ENCODE measurements at places on chromosomes 7 and 10. TPM values are rescaled to one million over a fixed set of nuclear protein-coding genes. Genes with fewer than 3 reads are reported as not detected.

DNA sequence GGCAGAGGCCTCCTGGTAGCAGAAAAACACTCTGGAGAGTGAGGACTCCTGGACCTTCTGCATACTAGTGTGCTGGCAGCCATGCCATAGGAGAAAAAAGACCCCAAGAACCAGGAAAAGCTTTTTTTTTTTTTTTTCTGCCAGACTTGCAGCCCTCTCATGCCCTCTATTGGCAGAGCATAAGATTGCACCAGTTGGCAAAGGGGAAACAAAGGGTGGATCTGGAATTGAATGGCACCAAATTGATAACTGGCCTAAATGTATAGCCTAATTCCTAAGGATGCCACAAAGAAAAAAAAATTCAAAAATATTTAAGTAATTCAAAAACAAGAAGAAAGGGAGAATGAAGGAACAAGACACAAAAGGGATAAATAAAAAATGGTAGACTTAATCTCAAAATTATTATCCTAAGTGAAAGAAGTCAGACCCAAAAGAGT lies 112.5 kb upstream of the GHITM start:
- DNase-seq = peak; percentile 14

- no peak for DNase-seq
These were observed 1284.5 kb upstream of the AUTS2 start for GRCh38 chr7:68313806-68314205.

- no peak for DNase-seq
These were observed 108.6 kb downstream of the NRCAM start for GRCh38 chr7:108347616-108348015.

GRCh38 chr10:124792998-124793352 lies 1.3 kb upstream of the EEF1AKMT2 start:
- peak; percentile 6 for DNase-seq

DNA sequence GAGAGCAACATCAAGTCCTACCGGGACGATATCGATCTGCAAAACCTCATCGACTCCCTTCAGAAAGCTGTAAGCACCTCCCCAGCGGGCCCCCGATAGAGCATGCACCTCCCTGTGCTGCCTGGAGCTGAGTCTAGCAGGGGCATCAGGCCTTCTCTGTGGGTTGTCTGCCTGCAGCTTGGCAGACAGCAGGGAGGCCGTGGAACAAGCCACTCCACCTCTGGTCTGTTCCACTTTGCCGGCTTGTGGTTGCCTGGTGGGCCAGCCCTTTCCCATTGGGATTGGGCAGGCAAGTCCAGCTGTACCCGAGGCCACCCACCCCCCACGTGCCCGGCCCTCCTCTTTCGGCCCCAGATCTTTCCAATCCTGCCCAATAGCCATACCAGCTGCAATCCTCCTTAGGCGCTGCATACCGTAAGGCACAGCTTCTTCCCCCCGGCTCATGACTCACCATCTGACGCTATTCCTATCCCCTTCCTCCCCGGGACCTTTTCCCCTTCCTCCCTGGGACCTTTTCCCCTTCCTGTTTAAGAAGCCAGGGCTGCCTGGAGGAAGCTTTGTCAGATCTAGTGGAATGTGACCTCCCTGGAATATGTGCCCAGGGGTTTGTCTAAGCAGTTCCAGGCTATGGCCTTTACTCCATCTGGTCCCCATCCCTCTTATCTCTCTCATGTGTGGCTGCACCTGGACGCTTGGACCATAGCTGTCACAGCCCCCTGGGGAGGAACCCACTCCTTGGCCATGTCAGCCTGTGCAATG lies 28.1 kb upstream of the SH2D4B start:
- DNase-seq = no peak

DNA sequence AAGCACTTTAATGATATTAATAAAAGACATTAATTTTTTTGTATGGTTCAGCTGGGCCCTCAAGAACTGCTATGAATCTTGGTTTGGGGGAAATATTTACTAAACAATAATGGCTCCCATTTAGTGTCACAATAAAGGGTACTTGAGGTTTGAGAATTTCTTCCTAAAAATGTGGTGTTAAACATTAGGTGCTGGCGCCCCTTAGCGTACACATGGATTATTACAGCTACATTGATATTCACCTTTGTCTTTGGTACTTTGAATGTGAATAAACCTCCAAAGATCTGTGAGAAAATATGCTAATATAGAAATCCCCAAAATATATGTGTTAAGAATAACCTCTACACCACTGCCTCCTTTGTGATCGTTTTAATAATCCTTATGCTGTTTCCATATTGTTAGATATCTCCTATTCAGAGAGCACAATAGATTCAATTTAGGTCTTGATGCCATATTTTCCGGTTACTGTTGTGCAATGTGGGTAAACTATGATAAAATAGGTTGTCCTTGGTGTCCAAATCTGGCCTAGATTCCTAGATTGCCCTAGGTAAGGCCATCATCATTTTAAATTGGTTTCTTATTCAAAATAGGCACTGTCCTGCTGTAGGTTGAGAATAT lies 161.8 kb upstream of the CACNA2D1 start:
- no peak for DNase-seq

- DNase-seq = no peak
These were observed 8.8 kb upstream of the AZGP1 start for GRCh38 chr7:99984593-99984992.

- no peak for DNase-seq
These were observed 183.9 kb downstream of the LRRN3 start for GRCh38 chr7:111274857-111275256.

- no peak for DNase-seq
These were observed 72.7 kb upstream of the PRKG1 start for GRCh38 chr10:51001587-51001986.

- no peak for DNase-seq
These were observed 64.3 kb downstream of the ARID5B start for GRCh38 chr10:61965703-61966395.

GRCh38 chr7:593324-594115 lies 73.9 kb upstream of the PDGFA start:
- no peak for DNase-seq

DNA sequence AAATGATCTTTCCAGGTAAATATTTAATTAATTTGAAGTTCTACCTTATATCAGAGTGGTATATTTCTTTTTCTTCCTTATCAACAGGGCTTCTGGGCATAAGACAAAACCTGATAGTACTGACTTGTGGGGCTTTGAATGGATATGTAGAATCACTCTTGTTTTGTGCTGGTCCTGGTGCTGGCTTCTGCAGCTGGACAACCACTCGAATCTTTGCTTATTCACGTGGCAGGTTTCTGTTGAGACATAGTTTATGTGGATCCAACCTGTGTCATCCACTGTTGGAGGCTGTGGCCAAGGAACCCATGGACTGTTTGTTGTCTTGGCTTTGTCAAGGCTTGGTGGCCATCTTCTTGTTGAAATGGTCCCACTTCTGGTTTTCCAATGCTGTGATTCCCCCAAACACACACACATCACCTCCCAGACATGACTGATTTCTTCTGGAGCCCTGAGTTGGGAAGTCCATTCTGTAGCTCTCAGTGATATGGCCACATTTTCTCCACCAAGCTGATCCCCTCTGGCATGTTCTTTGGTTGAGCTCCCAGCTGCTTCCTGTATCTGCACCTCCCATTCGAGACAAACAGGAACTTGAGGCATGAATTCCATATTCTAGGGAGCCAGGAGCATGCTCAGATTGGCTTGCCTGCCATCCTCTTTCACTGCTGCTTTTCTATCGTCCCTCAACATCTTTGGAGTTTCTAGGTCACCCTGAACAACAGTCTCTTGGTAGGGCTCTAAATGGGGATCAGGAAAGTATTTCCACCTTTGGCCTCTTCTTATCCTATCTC lies 19.5 kb downstream of the TAS2R41 start:
- no peak for DNase-seq

GRCh38 chr10:13528123-13528874 lies 515 bp downstream of the BEND7 start:
- no peak for DNase-seq

GRCh38 chr10:784403-785088 lies 95.1 kb upstream of the DIP2C start:
- peak; percentile 36 for DNase-seq

- no peak for DNase-seq
These were observed 63.6 kb downstream of the TMEM130 start for GRCh38 chr7:98805956-98806838.

DNA sequence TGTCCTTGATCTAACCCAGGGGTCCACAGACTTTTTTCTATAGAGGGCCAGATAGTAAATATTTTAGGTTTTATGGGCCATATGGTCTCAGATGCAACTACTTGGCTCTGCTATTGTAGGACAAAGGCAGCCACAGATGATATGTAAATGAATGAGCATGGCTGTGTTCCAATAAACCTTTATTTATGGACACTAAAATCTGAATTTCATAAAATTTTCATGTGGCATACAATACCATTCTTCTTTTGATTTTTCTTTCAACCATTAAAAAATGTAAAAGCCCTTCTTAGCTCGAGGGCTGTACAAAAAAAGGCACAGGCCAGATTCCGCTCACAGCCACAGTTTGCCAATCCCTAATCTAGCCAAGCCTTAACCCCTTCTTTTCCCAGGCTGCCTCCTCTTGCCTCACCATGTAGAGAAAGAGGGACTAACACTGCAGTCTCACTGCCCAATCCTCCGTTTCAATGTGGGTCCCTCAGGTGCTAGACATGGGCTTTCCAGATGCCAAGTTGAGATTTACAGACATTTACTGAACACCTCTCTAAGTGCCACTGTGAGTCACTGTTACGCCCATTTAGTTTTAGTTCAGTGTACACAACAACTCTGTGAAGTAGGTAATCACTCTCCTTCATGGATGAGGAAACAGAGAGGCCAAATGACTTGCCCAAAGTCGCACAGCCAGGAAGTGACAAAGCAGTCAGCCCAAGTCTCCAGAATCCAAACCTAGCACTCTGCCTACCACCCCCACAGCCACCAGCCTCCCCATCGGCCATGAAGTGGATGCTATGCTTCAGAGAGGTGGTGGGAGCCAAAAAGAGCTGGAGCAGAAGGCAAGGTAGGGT lies 132.6 kb upstream of the PDLIM1 start:
- no peak for DNase-seq

- no peak for DNase-seq
These were observed 33.5 kb downstream of the LHPP start for GRCh38 chr10:124495162-124495561.

GRCh38 chr7:135729230-135729629 lies 1.2 kb upstream of the SLC13A4 start:
- no peak for DNase-seq

GRCh38 chr7:139078911-139079310 lies 30.6 kb downstream of the ZC3HAV1 start:
- DNase-seq = no peak

DNA sequence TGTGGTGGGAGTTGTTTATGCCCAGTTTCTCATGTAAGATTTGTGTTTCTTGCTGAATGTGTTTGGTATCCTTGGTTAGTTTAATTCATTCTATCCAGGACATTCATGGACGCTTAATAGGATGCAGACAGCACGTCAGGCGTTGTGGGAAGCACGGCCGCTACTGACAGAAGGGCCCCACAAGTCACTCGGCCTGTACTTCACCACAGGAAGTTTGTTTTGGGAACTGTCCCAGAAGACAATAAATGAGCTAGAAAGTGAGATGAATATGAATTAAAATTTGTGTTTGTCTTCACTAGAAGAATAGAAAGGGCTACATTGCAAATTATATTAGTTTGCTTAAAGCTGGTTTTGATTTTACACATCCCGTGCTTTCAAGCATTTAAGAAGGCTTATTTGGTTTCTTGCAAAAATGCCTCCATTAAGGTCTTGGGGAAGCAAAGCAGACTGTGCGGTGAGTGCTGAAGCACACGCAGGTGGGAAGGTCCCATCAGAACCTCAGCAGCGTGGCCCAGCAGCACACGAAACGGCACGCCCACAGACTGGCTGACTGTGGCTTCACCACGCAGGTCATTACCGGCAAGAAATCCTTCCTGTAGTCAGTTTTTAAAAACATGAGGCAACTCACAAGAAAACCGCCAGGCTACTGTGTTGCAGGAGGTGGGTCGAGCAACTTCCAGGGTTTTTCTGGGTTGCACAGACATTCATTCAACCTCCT lies 74.1 kb downstream of the VIPR2 start:
- DNase-seq = no peak

DNA sequence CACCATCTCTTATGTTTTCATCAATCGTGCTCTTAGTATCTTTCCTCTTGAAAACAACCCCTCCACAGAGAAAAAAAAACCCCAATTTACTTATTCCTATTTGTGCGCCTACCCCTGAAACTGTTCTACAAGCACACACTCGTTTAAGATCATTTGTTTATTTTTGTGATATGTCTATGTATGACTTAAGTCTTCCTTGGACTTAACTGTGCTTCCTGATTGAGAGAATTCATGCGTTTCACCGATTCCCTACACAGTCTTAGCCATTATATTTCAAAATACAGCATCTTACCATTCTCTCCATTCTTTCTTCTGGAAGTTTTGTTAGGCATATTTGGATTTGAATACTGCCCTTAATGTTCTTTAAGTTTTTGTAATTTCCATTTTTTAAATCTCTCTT lies 159.4 kb downstream of the MLLT10 start:
- no peak for DNase-seq

DNA sequence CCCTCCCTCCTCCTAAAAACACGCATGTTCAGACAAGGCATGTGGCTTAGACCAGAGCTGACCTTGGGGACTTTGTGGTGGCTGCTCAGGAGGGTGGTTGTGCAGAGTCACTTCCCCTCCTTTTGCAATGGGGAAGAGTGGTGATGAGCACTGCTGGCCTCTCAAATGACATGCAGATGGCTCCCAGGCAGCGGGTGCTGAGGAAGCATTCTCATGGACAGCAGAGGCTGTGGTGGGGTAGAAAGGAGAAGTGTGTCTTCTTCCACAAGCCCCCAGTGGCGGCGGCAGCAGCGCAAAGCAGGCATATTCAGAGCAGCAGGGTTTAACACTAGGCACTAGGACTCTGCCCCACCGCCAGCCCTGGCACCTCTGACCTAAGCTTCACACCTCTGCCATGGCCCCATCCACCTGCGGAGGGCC lies 105.9 kb upstream of the ANLN start:
- peak; percentile 66 for DNase-seq

- DNase-seq = no peak
These were observed 35.4 kb downstream of the CYTH3 start for GRCh38 chr7:6237011-6237410.

DNA sequence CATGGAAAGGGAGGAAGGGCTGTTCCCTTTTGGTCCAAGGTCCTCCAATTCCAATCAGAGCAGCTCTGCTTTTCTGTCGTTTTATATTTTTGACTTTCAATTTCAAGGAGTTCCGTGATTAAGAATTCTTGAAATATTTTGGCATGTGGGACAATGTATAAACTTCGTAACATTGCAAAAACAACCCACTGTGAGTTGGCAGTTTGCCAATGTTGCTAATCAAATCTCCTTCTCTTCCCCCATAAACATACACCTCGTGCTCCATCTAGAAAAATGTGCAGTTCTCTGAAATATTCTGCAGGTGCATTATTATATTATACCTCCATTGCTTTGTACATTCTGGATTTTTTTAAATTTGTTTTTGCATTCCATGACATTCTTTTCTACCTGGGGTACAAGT lies 49.8 kb downstream of the POU6F2 start:
- no peak for DNase-seq

The SPDYE2B gene
- total RNA-seq = not detected

The CLRN3 gene
- 148 TPM for total RNA-seq

The ANKRD7 gene
- not detected for total RNA-seq

The SRRM3 gene
- total RNA-seq = 0.95 TPM

The GALNT17 gene
- total RNA-seq = 0.37 TPM

The ERVW-1 gene
- total RNA-seq = not detected

The POU6F2 gene
- not detected for total RNA-seq

The ZRANB1 gene
- 10.6 TPM for total RNA-seq

The HNRNPH3 gene
- total RNA-seq = 79.9 TPM

The LRRD1 gene
- total RNA-seq = not detected

The UNCX gene
- not detected for total RNA-seq

Measured in left colon (tissue), 2 donors.